ENCODE measurements at places on chromosomes 16 and 17.

- no peak for DNase-seq
Measured at GRCh38 chr17:74843352-74843627, 16.4 kb downstream of the GRIN2C start.

DNA sequence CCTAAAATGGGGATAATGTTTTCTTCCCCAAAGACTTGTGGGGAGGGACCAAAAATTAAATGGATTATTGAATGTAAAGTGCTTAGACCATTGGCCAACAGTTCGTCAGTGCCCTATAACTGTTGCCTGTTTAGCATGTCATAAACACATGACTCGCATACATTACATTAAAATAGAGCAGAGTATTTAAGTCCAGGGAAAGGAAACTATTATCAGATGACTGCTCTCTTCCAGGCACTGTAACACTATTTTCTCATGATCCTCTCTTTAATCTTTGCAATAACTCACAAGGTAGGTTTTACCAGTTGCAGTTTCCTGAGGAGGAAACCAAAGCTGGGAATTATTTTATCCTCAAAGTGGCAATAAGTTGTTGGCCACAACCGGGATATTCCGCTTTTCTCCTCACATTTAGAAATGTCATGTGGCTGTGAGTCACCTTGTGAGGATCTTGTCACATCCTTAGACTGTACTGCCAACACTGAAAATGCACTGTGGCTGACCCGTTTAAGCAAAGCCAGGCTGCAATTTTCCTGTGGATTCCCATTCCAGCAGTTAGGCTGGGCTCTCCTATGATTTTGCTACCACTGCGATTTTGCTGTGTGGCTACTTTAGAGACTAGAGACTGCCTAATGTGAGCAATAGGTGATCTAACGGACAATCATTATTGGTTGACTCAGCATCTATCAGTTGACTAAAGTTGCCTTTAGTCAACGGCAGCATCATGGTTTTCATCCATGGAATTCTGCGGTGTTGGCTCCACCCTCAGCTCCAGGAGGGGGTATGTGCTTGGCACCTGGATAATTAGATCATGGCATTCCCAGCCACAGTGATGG lies 58.3 kb upstream of the DHX40 start:
- DNase-seq = no peak

DNA sequence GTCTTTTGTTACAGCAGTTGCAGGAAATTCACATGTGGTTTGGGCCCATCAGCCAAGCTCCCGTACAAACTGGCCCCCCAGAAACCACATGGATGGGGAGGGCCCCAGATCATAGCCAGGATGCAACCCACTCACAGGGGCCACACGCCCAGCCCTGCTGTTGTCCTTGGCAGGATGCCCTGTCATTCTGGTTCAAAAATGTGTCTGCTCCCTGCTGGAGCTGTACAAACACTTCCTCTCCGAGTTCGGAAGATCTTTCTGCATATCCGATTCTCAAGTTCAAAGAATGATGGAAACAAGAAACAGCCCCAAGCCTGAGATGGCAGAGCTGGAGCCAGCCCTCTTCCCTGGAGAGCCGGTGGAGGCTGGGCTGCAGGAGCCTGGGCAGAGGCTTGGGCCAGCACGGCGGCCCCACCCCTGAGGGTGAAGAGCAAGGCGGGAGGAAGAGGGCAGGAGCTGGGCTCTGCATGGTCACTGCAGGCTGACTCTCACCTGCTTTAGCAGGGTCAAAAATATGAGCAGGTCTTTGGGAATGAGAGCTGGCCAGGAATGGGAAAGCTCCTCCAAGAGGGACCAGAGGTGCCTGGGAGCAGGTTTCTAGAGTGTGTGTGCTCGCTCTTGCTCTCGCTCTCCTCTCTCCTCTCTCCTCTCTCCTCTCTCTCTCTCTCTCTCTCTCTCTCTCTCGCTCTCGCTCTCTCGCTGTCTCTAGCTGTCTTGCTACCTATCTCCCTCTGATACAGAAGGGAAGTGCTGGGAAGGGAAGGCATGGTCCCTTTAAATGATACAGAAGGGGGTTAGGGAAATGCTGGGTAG lies 34.7 kb upstream of the ENPP7 start:
- DNase-seq = no peak

GRCh38 chr16:73317321-73317857 lies 269.5 kb upstream of the ZFHX3 start:
- no peak for DNase-seq

GRCh38 chr16:54977211-54977610 lies 46.5 kb downstream of the IRX5 start:
- no peak for DNase-seq

- DNase-seq = no peak
Measured at GRCh38 chr16:30124985-30125379, 2.0 kb upstream of the MAPK3 start.

DNA sequence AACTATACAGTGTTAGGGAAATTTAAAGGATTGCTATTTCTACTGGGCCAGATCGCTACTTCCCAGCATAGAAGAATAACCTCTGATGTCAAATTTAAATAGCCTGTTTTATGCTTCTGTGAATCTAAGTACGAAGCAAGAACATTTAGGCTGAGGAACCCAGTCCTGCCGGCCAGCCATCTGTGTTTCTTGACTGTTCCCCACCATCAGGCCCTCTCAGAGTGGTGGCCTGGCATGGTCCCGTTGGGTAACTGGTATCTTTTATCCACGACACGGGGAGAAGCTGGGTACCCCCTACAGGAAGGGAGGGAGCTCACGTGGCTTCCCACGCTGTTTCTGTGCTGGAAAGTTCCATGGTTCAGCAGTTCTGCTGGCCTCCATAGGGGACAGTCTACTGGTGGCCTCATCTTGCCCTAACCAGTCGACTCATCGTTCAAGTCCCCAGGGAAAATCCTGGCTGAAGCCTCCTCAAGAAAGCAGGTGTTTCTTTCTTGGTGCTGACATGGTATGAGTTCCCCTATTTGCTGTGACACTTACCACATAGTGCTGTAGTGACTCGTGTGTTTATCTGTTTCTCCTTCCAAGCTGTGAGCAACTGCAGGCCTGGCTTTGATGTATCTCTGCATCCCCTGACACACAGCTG lies 201.7 kb upstream of the NLRP1 start:
- no peak for DNase-seq

DNA sequence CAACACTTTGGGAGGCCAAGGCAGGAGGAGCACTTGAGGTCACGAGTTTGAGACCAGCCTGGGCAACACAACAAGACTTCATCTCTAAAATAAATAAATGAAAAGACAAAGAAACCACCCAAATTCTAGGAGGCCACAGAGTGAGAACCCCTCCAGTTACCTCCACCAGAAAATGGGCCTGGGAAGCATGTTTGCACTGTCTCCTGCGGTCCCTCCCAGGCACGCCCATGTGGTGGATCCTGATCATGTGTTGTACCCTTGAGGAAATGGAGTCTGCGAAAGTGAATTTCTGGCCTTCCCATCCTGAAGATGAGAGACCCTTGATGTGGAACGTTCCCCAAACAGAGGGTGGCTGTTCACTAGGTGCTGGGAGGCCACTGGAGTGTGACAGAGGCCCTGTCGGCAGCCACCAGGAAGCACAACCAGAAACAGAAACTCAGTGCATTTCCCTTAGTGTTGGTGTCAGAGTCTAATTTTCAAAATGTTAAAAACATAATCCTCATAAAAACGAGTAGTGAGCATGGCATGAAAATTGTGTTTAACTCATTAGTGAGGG lies 19.2 kb upstream of the USP22 start:
- no peak for DNase-seq

DNA sequence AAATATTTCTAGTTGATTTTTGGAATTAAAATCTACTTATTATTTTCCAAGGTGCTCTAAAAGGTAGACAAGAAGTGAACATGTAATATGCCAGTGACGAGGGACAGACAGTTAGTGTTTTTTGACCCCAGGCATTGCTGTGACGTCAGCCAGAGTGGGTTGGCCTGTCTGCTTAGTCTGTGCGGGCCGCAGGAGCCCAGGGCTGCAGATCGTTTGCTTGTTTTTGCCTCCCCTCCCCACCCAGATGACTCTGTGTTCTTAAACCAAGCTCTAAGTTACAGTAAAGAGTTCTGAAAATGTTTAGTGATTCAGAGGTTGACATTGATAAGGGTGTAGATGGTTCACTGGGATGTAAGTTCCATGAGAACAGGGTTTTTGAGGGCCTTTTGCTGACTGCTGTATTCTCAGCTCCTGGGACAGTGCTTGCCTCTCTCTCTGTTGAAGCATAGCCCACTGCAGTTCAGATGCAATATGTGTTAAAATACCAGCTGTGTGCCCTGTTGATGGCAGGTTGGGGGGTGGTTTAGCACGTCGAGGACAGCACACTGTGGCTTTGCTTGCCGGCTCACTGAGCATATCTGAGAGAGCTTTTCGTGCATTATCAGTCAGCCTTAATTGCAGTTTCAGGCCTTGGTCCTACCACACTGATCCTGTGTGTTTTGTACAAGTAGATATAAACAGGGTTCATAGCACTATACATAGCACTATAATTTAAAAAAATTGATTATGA lies 64.8 kb downstream of the SEC14L1 start:
- no peak for DNase-seq

DNA sequence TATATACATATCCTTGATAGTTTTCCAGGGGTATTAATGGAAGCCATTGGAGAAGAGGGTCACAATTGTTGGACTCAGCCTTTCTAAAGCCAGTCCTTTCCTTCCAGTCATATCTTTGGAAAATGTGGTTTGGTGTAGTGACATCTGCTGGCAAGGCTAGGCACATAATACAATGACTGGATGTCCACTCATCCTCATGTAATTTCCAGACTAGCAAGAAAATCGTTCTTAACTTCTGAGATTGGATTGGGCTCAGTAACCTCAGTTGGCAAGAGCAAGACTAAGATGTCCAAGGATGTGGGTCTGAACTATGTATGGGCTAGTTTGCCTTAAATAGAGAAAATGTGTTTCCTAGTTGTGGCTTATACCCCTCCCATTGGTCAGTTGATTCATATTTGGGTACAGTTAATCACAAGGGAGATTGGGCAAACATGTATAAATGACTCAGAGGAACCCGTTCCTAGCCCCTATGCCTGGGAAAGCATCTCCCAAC lies 8.7 kb upstream of the KAT7 start:
- no peak for DNase-seq

- DNase-seq = no peak
Measured at GRCh38 chr17:77579682-77580081, 378.8 kb upstream of the TNRC6C start.

DNA sequence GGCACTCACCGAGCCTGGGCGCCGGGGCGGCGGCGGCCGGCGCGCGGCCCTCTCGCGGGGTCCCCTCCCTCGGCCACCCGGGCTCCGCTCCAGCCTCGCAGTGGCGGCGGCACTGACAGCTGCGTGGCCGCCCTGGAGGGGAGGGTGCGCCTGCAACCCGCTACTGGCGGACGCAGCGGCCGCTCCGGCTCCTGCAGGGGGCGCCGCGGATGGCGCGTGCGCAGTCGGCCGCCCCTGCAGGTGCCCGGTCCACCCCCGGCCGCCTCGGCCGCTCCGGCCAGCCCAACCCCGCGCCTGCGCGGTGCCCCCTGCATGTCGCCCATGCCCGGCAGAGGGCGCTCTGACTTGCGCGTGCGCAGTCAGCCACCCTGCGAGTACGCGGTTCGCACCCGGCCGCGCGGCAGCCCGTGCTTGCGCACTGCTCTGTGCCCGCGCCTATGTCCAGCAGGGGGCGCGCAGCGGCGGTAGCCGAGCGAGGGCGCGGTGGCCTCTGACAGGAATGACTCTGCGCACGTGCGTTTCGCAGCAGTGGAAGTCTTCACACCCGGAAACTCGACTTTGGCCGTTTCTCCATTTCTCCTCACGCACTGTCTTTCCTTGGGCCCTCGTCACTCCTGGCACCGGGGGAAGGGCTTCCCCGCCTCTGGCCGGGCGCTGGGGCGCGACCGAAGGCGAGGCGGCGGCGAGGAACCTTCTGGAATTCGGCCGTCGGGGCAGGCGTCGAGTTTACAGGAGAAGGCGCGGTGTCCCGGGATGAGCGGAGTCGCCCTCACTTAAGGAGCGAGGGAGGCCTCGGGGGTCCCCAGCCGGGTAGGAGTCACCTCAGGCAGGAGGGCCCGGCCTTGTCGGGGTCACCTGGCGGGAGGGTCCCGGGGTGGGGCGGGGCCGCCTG lies at the start of gene ABCA3:
TSS of gene ABCA3 (minus strand) at position 165 of the 892 bp plus-strand sequence. CDS start 14,262 bp downstream, outside the sequence.
- peak; percentile 90 for DNase-seq

- no peak for DNase-seq
Measured at GRCh38 chr17:33516645-33517044, 223.6 kb upstream of the ASIC2 start.

GRCh38 chr17:73043686-73044581 lies 48.6 kb downstream of the SLC39A11 start:
- no peak for DNase-seq

- no peak for DNase-seq
Measured at GRCh38 chr16:4018391-4018790, 97.9 kb downstream of the ADCY9 start.

DNA sequence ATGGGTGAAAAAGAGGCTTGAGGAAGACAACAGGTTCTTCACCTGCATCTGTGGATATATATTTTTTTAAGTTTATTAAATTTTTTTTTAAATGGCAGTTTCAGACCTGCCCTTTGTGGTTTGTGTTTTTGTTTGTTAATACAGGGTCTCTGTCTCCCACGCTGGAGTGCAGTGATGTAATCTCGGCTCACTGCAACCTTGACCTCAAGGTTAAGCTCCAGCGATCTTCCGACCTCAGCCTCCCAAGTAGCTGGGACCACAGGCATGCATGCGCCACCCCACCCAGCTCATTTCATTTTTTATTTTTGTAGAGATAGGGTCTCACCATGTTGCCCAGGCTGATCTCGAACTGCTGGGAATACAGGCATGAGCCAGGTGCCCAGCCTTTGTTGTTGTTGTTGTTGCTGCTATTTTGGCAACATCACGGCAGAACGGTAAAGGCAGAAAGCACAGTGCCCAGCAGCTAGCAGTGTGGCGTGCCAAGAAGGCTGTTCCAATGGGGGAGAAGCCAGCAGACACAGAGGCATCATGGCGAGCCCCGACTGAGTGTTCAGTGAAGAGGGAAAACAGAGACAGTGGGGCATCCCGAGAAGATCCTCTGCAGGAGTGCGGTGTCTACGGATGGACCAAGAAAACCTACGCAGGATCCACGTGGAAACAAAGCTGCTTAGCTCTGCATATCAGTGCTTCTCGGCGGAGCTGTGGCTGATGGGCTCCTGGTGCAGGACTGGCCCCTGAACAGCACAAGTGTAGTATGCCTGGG lies 19.6 kb downstream of the TMC6 start:
- DNase-seq = no peak

DNA sequence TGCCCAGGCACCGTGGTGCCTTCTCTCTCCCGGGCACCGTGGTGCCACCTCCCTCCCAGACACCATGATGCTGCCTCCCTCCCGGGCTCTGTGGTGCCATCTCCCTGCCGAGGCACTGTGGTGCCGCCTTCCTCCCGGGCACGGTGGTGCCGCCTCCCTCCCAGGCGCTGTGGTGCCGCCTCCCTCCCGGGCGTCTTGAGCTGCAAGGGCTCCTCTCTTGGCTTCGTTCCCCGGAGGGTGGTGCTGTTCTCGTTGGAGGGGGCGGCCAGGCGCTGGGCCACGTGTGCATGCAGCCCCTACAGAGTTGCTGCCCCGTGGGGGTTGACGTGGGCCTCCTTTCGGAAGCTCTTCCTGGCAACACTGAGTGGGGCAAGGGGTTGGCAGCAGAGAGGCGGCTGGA lies 8.2 kb downstream of the CENPX start:
- DNase-seq = no peak

GRCh38 chr16:89051521-89052166 lies 42.0 kb upstream of the ACSF3 start:
- DNase-seq = no peak
